ENCODE measurements at places on chromosomes 3 and 15. TPM values are rescaled to one million over a fixed set of nuclear protein-coding genes. Genes with fewer than 3 reads are reported as not detected.

Gene ZPLD1
- 0.11 TPM for total RNA-seq

Gene APOD
- not detected for total RNA-seq

Gene SHC4
- 1.0 TPM for total RNA-seq

Gene ABTB1
- total RNA-seq: 6.6 TPM

Gene OR4F6
- total RNA-seq: 0.14 TPM

Gene DLL4
- total RNA-seq: 0.31 TPM

Gene PAK6
- total RNA-seq: 0.02 TPM

Gene PLA2G4E
- total RNA-seq: 0.07 TPM

Gene NIT2
- total RNA-seq: 46.8 TPM

Gene IQCB1
- 28.8 TPM for total RNA-seq

Gene CIB1
- 44.5 TPM for total RNA-seq

Gene ARL6
- total RNA-seq: 7.3 TPM

Gene KBTBD8
- total RNA-seq: 4.2 TPM

Gene MYO5C
- not detected for total RNA-seq

Gene INTS14
- total RNA-seq: 46.5 TPM

Gene MESP2
- not detected for total RNA-seq

Gene NDUFAF3
- total RNA-seq: 205 TPM

Gene HCN4
- not detected for total RNA-seq

Gene DUOX1
- total RNA-seq: not detected

Gene UBAP1L
- 0.37 TPM for total RNA-seq

Gene ATP10A
- 4.0 TPM for total RNA-seq

Gene MORC1
- 0.11 TPM for total RNA-seq

Gene PAQR5
- total RNA-seq: 5.3 TPM

Gene CPNE9
- not detected for total RNA-seq

Gene SEMA6D
- total RNA-seq: 0.35 TPM

Gene RBPMS2
- 0.14 TPM for total RNA-seq

Gene MLF1
- total RNA-seq: 12.0 TPM

Gene SAMMSON
- 0.43 TPM for total RNA-seq

Gene LIPC
- not detected for total RNA-seq

Gene SH2D7
- total RNA-seq: not detected

Gene ZNF80
- total RNA-seq: not detected

Gene SV2B
- total RNA-seq: 0.10 TPM

Gene OSTN
- total RNA-seq: not detected

Gene ARGFX
- total RNA-seq: not detected

Gene DVL3
- total RNA-seq: 46.8 TPM

Gene KNG1
- not detected for total RNA-seq

Gene FOXB1
- total RNA-seq: not detected

Gene GUCA1C
- total RNA-seq: not detected

Gene COL6A6
- not detected for total RNA-seq

Gene ERICH6
- total RNA-seq: not detected

Gene GOLGA6L10
- 0.31 TPM for total RNA-seq

Gene CFAP44
- 2.4 TPM for total RNA-seq

Gene FAN1
- total RNA-seq: 11.9 TPM

Gene MRPL46
- total RNA-seq: 65.1 TPM

Gene PSTPIP1
- 0.53 TPM for total RNA-seq

Gene EIF4A2
- total RNA-seq: 581 TPM

Gene CLRN1
- not detected for total RNA-seq

Gene A4GNT
- not detected for total RNA-seq

Gene PTX3
- total RNA-seq: 56.4 TPM

Measured in HT1080 (cell line).